Activated CD4-positive, alpha-beta T cell treated with anti-CD3 and anti-CD28 coated beads, Interleukin-10, Interleukin-2, amounts not matched to agents 100 ng/mL and 50 ng/mL, durations not matched to agents 16 hours and 8 hours (primary cell): ENCODE measurements at places on chromosomes 6 and 20.

- DNase-seq = peak; percentile 38
These were observed 80.3 kb upstream of the HTR1E start for GRCh38 chr6:86856937-86857563.

DNA sequence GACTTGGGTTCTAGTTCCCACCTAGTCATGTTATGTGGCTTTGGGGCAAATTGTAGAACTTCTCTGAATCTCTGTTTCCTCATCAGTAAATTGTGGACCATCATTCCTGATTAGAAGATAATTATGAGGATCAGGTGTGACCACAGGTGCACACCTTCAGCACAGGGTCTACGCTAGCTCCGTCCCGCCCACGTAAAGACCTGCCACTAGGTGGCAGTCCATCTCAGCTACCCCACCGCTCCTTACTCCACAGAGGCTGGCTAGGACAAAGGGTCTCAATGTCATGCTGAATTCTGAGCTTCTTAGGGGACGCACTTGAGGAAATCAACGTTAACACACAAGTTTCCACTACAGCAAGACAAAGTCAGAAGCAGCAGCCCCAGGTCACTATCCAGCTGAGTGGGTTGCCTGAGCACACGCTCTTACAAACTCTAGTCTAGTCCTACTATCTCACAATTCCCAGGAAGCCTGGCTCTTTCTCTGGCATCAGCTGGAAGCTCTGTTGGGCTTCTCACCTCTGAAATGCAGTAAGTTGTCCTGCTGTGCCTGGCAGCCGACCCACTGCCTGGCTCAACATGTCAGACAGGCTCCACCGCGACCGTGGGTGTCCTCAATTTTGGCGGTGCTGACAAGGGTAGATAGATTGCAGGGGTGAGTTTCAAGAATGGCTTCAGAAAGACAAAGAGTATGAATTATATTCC lies 2.0 kb upstream of the PLCG1 start:
- DNase-seq = peak; percentile 73

DNA sequence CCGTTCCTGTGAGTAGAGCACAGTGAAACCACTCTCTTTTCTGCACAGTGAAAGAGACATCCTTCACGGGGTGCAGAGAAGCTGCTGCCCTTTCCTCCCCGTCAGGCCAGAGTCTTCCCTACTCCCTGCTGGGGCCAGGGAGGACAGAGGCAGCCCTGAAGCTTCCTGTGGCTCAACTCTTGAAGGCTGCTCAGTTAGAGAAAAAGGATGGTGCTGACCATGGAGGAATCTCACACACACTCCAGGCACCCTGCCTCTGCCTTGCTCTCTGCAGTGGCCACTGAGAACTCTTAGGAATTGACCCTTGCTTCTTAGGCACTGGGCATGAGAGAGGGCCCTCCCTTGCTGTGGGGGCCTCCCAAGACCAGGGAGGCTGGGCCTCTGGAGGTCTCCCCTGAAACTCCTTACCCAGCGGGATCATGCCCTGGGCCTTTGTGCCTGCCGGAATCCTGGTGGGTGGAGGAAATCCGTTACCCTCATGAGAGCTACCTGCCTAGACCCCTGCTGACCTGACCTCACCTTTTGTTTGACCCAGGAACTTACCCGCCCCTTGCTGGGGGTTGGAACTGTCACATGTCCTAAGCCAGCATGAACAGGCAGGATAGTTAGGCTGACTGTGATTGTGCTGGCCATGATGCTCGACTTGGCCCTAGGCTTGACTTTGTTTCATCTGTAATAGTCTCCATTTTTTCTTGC lies 65.0 kb upstream of the CD93 start:
- no peak for DNase-seq

GRCh38 chr6:11251553-11252360 lies 19.3 kb upstream of the NEDD9 start:
- no peak for DNase-seq

DNA sequence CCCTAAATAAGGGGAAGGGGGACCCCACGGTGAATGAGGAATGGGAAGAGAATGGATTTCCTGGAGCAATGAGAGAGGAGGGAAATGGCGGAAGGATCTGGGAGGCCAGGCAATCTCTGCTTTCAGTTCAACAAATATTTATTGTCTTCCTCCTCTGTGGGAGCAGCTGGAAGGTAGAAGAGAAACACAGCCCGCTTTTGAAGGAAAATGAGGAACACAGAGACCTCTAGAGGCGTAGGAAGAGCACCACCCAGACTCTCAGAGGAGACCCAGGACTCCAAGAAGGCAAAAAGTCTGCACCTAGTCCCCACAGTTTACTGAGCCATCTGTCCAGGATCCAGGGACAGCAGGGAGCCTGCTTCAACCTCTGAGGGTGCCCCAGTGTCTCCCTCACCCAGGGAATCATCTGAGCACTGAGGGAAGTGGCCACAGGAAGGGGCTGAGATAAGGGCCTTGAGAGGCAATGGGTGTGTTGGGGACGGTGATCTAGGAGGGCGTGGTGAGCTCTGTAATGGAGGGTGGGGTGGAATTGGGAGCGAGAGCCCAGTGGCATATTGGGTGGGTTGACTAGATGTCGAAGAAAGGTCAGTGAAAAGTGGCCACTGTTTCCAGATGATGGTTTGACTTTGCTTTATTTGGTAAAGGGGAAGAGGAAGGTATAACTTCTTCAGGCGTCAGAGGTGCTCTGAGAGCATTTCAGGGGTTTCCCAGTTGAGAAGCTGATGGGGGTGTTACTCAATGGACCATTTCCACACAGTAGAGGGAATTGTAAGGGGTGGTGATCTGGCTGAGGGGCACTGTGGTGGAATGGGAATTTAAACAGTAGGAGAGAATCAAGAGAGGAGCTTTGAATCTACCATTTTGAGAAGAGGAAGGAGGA lies 610 bp downstream of the PSORS1C1 start:
- no peak for DNase-seq

DNA sequence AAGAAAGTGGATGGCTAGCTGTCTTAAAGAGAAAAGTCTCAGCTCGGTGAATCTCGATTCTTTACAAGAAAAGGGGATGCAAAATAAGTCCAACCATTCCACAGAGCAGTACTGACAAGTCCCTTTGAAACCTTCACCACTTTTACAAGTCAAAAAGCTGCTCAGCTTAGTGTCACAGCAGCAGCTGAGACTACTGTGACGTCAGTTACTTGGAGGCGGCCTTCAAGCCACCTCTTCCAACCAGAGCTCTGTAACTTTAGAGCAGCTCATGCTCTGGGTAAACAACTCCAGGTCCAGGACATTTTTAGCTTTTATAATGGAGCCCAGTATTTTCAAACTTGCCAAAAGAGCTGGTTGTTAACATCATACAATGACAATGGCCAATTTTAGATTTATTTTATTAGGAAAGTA lies at the start of gene KIAA0408:
Gene KIAA0408 (minus strand): TSS at position 159 of the 411 bp plus-strand sequence. CDS start 5,408 bp downstream, outside the sequence.
- DNase-seq = no peak
